ENCODE measurements at places on chromosomes 1 and 21.

DNA sequence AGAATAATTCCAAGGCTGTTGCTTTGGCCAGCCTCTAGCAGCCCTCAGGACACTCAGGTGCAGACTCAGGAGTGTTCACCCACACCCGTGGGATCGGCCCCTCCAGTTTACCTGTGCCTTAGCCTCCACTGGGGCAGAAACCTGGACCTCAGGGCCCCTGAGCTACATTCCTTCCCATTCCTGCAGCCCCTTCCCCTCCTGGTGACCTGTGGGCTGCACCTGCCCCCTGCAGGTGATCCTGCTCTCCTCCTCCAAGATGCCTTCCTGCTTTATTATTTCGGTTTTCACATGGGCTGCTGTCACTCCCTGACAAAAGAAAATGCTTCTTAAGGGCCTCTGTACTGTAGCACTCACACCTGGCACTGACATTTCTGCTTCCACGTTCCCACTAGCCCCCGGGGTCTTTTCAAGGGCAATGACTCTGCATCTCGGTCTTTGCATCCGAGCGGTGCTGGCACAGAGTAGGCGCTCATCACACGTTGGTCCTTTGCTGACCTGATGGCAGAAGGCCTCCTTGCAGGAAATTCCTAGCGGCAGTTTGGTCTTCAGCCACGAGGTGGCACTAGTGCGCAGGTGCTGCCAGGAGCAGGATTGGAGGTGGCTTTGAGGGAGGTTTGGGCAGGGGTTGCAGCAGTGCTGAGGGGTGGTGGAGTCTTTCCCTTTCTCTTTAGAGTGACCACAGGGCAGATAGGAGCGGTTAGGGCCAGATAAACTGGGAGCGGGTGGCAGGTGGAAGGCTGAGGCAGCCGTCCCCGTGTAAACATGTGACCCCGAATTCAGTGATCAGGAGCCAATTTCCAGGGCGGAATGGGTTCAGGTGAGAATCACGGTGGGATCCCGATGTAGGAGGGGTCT, 25.3 kb upstream of the ETV3 start:
- peak; percentile 62 for DNase-seq

GRCh38 chr1:95561346-95561745, 327.3 kb downstream of the RWDD3 start:
- no peak for DNase-seq

DNA sequence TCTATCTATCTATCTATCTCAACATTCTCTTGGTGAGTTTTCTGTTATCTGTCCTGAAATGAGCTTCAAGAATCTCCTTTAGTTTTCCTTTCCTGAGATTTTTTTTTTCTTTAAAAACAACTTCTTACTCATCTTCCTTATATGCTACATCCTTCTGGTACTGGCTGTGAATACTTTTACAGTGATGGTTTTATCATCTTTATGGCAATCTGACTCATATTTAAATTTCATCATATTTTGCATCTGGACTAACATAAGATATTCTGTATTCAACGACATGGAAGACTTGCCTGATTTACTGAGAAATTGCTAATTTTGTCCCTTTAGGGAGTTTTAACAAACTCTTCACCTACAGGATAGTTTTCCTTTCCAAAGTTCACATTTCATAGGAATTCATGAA, 33.0 kb downstream of the PDE4B start:
- no peak for DNase-seq

DNA sequence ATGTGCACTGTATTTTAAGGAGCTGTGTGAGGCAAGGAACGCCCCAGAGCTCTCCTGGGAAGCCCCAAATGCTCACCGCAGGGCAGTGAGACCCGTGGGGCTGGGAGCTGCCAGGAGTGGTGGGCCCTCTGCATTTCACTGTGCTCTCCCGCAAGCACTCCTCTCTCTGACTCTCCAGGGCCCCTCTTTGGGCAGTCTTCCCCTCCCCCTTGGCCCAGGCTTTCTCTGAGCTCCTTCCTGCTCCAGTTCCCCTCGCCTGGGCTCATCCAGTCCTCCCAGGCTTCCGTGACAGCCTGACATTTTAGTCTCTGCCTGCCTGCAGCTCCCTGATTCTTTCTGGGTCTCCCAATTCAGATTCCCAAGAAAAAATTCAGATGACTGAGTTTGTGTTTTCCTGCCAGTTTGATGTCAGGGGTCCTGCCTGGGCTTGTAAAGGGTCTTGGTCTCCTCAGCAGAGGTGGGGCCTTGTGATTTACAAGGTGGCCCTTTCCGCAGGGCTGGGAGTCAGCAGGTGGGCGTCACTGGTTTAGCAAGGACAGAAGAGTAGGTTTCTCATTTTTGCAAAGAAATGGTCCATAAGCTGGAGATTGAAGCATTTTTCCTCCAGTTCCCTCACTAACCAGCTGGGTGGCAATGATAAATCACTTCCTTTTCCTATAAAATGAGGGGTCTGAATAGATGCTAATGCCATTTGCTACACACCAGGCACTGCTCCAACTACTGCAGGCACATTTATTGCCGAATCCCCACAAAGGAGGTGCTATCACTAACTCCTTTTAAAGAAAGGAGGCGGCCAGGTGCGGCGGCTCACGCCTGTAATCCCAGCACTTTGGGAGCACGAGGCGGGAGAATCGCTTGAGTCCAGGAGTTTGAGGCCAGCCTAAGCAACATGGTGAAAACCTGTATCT, 1.9 kb upstream of the CA6 start:
- DNase-seq = no peak

GRCh38 chr1:104028416-104029035, 278.8 kb downstream of the AMY1C start:
- no peak for DNase-seq

- DNase-seq = no peak
Observed at GRCh38 chr1:197800379-197801110, 25.3 kb upstream of the DENND1B start.

DNA sequence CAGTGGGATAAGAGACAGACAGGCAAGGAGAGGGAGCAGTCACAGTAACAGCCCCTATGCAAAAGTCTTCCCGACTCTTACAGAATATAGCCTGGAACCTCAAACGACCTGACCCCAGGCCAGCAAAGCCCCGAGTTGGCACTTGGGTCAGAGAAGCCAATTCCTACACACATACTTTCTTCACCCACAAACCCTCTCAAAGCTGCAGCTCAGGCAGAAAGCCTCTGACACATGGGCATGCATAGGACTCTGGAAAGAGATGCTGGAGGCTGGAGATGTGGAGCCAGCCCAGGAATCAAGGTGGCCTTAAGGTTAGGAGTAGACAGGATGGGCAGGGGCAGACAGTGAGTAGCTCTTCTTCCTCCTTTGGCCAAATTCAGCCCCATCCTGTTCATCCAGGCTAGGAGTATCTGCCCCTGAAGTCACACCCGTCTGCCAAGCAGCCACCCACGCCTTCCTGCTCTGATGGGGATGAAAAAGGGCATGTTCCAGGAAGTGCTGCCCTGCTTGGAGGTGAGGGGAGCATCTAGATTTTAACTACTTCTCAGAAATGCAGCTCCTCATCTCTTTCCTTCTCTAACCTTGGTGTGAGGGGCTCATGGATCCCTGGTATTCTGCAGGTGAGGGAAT, 7.8 kb downstream of the SLC41A1 start:
- no peak for DNase-seq
